ENCODE measurements at places on chromosomes 2 and 18. TPM values are rescaled to one million over a fixed set of nuclear protein-coding genes. Genes with fewer than 3 reads are reported as not detected.

The SOX11 gene
- 39.0 TPM for polyA plus RNA-seq

The IL1R2 gene
- polyA plus RNA-seq, result 0.31 TPM

The ZAP70 gene
- polyA plus RNA-seq, result 3.6 TPM

The TMEM237 gene
- 29.2 TPM for polyA plus RNA-seq

The YES1 gene
- 44.9 TPM for polyA plus RNA-seq

The OSR1 gene
- polyA plus RNA-seq, result 13.7 TPM

The SCYGR5 gene
- polyA plus RNA-seq, result not detected

The DNAJC5G gene
- 0.34 TPM for polyA plus RNA-seq

The HOXD3 gene
- polyA plus RNA-seq, result 3.4 TPM

The MRPL33 gene
- 99.7 TPM for polyA plus RNA-seq

The CDH20 gene
- polyA plus RNA-seq, result 1.1 TPM

The CTAGE1 gene
- not detected for polyA plus RNA-seq

The ALPI gene
- polyA plus RNA-seq, result not detected

Data from hindlimb muscle (tissue), 1 donor.